ENCODE measurements at places on chromosomes 16 and 17.
A peak's percentile ranks its signal among the peaks of the same experiment; 100 is the strongest.

GRCh38 chr17:30995347-30995746, 24.5 kb downstream of the RNF135 start:
- peak; percentile 14 for DNase-seq

DNA sequence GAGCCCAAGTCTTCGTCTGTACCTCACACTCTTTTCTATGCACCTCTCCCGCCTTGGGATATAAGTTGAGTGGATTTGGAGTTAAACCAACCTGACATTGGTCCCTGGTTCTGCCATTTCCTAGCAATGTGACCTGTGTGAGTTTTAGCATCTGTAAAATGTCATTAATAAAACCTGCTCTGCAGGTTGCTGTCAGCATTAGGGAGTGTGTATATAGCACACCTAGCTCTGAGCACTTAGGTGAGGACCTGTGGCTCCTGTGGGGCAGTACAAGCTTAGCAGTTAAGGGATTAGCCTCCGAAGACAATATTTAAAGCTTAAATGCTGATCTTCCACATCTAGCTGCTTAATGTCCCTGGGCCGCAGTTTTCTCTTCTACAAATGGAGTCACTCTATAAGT, 248.0 kb downstream of the TMEM114 start:
- no peak for DNase-seq

DNA sequence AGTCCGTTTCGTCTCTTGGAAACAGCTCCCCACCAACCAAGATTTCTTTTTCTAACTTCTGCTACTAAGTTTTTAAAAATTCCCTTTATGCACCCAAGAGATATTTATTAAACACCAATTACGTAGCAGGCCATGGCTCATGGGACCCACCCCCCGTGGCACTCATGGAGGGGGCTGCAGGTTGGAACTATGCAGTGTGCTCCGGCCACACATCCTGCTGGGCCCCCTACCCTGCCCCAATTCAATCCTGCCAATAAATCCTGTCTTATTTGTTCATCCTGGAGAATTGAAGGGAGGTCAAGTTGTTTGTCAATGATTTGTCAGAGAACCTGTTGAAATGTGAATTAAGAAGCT, 48.2 kb downstream of the IL21R start:
- no peak for DNase-seq

DNA sequence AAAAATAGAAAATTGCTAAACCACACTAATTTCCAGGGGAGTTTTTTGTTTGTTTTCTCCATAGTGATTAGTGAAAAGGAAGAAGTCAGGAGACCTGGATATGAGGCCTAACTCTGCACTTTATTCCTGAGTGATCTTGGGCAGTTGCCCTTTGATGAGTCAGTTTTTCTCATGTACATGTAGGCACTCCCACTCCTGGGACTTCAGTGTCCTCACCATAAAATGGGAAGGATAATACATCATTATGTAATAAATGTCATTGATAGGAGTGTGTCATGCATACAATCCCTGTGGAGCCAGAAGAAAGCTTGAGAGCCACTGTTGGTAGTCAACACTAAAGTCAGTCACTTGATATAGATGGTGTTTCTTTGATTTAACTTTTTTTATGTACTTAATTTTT, 32.5 kb downstream of the WIPF2 start:
- DNase-seq = no peak

DNA sequence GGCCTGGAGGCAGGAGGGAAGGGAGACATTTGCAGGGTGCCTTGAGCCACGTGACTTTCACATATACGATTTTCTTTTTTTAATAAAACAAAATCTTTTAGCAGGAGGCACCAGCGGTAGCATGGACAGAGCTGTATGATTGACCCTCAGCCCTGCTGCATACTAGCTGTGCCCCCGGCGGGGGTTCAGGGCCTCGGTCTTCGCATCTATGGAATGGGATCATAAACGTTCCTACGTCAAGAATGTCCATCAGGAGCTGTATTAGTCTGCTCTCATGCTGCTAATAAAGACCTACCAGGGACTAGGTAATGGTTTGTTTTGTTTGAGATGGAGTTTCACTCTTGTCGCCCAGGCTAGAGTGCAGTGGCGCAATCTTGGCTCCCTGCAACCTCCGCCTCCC, 27.2 kb downstream of the SLC38A8 start:
- no peak for DNase-seq

GRCh38 chr17:79975498-79976134, 60.1 kb downstream of the TBC1D16 start:
- DNase-seq = no peak

- no peak for DNase-seq
Observed at GRCh38 chr16:58458606-58459343, 41.2 kb upstream of the NDRG4 start.
